PC-3 (cell line): ENCODE measurements at places on chromosomes 5 and 9. TPM values are rescaled to one million over a fixed set of nuclear protein-coding genes. Genes with fewer than 3 reads are reported as not detected.

The PCDHGA7 gene
- 0.51 and 0.75 TPM in 2 replicates for total RNA-seq

- DNase-seq: no peak
These were observed 173.8 kb upstream of the DAP start for GRCh38 chr5:10934783-10935355.

- DNase-seq: no peak
These were observed 60.0 kb downstream of the POU5F2 start for GRCh38 chr5:93681432-93681831.

- no peak for DNase-seq
These were observed 32.9 kb upstream of the GPR151 start for GRCh38 chr5:146548781-146549449.
